Osteoblast (primary cell): ENCODE measurements at places on chromosomes 1 and 21. TPM values are rescaled to one million over a fixed set of nuclear protein-coding genes. Genes with fewer than 3 reads are reported as not detected.

The DTL gene
- total RNA-seq, result 2.9 and 3.2 TPM in 2 replicates

The PRRX1 gene
- total RNA-seq, result 307 and 427 TPM in 2 replicates

The C1QC gene
- 2.2 TPM in 1 of 2 replicates, not detected in the other for total RNA-seq

The PRAMEF9 gene
- total RNA-seq, result not detected in 2 replicates

The SAMD13 gene
- under 0.01 and 0.29 TPM in 2 replicates for total RNA-seq

The TSACC gene
- 0.36 TPM in 1 of 2 replicates, not detected in the other for total RNA-seq

The SLC1A7 gene
- under 0.01 and 0.36 TPM in 2 replicates for total RNA-seq

The C1orf94 gene
- not detected in 2 replicates for total RNA-seq

The U2AF1 gene
- 18.3 and 26.4 TPM in 2 replicates for total RNA-seq

The ABCD3 gene
- 30.1 and 30.4 TPM in 2 replicates for total RNA-seq

The ENO1 gene
- total RNA-seq, result 1,079 and 1,591 TPM in 2 replicates

The RGS5 gene
- 1.8 and 2.1 TPM in 2 replicates for total RNA-seq

The CR1L gene
- not detected in 2 replicates for total RNA-seq

The SAMD11 gene
- 7.7 and 8.3 TPM in 2 replicates for total RNA-seq

The TEDDM1 gene
- total RNA-seq, result not detected in 2 replicates

The C1orf232 gene
- total RNA-seq, result not detected in 2 replicates

The F13B gene
- under 0.01 TPM in 1 of 2 replicates, not detected in the other for total RNA-seq

The REN gene
- not detected in 2 replicates for total RNA-seq

The KCNQ4 gene
- not detected in 2 replicates for total RNA-seq

The PPM1J gene
- 0.59 and 1.1 TPM in 2 replicates for total RNA-seq

The SCYL3 gene
- total RNA-seq, result 9.4 and 10.1 TPM in 2 replicates

The ETV3 gene
- total RNA-seq, result 13.0 and 14.8 TPM in 2 replicates

The NKAIN1 gene
- total RNA-seq, result not detected in 2 replicates

The CDK18 gene
- total RNA-seq, result 0.29 and 0.72 TPM in 2 replicates

The F3 gene
- total RNA-seq, result 5.8 and 7.4 TPM in 2 replicates

The HIVEP3 gene
- total RNA-seq, result 1.8 TPM in 2 replicates

The LCE1F gene
- not detected in 2 replicates for total RNA-seq

The KRTAP19-1 gene
- not detected in 2 replicates for total RNA-seq

The LRRC38 gene
- total RNA-seq, result not detected in 2 replicates

The MAP3K21 gene
- under 0.01 TPM in 2 replicates for total RNA-seq

The RBP7 gene
- total RNA-seq, result not detected in 2 replicates

The FAM78B gene
- 0.29 and 0.36 TPM in 2 replicates for total RNA-seq

The KCNK2 gene
- total RNA-seq, result 86.9 and 161 TPM in 2 replicates

The C1QB gene
- 0.72 TPM in 1 of 2 replicates, not detected in the other for total RNA-seq

The AADACL3 gene
- total RNA-seq, result not detected in 2 replicates

The IGSF3 gene
- under 0.01 TPM in 2 replicates for total RNA-seq

The RHCE gene
- 0.72 and 0.88 TPM in 2 replicates for total RNA-seq

The THEM5 gene
- total RNA-seq, result not detected in 2 replicates

The KDM5B gene
- total RNA-seq, result 113 and 124 TPM in 2 replicates

The EPHB2 gene
- total RNA-seq, result 8.7 and 14.7 TPM in 2 replicates
